ENCODE measurements at places on chromosomes 16 and 17.

DNA sequence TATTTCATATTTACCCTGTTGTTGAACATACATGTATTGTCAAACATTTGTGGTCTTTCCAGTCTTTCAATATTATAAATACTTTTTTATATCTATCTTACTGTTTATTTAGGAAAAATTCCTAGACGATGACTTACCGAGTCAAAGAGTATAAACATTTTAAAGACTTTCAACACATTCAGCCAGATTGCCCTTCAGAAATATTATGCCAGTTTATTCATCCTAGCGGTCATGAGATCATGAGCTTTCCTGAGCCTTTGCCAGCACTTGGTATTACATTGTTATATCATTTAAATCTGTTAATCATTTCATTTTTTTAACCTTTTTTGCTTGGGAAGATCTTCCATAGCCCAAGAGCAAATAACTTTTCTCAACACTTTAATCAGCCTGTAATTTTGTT is 197.4 kb downstream of the SPECC1 start:
- DNase-seq: no peak

- DNase-seq: peak; percentile 94
Measured at GRCh38 chr16:401468-402348, at the start of gene DECR2. TSS of gene DECR2 (plus strand) at chr16:401885. CDS start at chr16:401964, 79 bp downstream.

DNA sequence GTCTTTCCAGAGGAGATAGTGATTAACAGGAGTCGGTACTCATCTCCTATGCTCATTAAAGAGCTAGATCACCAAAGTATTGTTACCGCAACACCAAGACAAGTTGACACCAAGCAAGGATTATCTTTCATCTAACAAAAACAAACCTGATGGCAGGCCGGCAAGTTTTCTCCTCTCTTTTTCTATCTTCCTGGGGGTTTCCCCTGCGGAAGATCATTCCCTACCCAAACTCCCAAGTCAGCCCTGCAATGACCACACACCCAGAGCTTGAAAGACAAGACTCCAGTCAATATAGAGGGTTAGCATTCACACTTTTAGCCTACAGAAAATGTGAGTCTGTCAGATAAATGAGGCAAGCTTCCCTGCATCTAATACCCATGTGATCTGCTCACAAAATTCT is 312.1 kb downstream of the SOX9 start:
- DNase-seq: no peak

GRCh38 chr17:58504826-58505351 is 9.5 kb downstream of the MTMR4 start:
- DNase-seq: no peak

DNA sequence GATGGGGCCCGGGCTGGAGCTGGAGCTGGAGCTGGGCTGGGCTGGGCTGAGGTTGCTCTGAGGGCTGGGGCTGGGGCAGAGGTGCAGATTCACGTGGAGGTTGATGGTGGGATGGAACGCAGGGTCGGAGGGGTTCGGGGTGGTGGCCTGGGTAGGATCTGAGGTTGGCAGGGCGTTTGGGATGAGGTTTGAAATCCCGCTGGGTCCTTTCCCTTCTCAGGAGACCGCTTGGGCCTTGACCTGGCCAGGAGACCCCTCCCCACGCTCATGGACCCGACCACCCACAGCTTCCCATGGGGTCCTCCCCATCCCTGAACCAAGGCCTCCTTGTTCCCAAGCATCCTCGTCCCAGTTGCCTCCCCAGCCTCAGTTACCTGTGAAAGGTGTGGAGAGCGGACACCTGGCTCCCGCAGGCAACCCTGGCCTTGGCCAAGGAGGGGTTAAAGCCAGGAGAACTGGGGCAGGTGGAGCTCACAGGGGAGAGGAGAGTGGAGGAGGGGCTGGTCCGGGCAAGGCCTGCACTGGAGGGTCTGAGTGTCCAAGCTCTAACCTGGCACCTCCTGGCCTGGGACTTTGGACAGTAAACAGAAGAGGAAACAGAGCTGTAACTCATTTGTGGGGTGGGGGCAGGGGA is at the start of gene ASGR2:
ASGR2 (minus strand) TSS at position 582 of the 634 bp plus-strand sequence. CDS start 582 bp downstream, outside the sequence.
- DNase-seq: no peak

DNA sequence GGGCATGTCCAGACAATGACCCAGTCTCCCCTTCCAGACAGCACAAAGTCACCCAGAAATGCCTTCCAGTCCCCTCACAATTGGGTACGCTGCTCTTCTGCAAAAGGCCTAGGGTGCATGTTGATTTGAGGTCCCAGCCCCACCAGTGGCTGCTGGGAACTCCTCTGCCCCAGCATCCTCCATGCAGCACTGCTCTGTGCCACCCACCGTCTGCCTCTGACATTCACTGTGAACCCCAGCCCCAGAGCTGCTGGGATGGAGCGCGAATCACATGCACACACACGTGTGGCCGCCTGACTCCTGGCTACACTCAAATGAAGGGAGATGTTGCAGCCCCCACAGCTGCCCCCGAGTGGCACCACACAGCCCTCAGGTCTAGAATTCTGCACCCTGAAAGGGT is 1.2 kb upstream of the C17orf113 start:
- DNase-seq: no peak

DNA sequence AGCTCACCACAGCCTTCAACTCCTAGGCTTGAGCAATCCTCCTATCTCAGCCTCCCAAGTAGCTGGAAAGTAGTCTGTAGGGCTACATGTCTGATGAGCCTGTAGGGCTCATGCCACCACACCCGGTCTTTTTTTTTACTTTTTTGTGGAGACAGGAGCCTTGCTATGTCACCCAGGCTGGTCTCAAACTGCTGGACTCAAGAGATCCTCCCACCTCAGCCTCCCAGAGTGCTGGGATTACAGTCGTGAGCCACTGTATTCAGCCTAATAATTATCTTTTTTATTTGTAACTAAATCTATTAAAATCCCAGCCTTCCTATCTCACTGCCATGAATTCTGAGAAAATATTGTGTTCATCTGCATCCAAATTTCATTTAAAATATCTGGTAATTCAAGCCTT is 15.1 kb downstream of the BRIP1 start:
- DNase-seq: no peak

- no peak for DNase-seq
Measured at GRCh38 chr16:47876511-47876910, 279.3 kb downstream of the ABCC12 start.

- no peak for DNase-seq
Measured at GRCh38 chr16:84042879-84043485, 387 bp upstream of the SLC38A8 start.

- no peak for DNase-seq
Measured at GRCh38 chr17:75748706-75749105, 16.3 kb downstream of the GALK1 start.

- peak; percentile 32 for DNase-seq
Measured at GRCh38 chr17:45314741-45315647, 1.8 kb downstream of the MAP3K14 start.

GRCh38 chr17:1089915-1090314 is 89.9 kb downstream of the ABR start:
- DNase-seq: no peak

DNA sequence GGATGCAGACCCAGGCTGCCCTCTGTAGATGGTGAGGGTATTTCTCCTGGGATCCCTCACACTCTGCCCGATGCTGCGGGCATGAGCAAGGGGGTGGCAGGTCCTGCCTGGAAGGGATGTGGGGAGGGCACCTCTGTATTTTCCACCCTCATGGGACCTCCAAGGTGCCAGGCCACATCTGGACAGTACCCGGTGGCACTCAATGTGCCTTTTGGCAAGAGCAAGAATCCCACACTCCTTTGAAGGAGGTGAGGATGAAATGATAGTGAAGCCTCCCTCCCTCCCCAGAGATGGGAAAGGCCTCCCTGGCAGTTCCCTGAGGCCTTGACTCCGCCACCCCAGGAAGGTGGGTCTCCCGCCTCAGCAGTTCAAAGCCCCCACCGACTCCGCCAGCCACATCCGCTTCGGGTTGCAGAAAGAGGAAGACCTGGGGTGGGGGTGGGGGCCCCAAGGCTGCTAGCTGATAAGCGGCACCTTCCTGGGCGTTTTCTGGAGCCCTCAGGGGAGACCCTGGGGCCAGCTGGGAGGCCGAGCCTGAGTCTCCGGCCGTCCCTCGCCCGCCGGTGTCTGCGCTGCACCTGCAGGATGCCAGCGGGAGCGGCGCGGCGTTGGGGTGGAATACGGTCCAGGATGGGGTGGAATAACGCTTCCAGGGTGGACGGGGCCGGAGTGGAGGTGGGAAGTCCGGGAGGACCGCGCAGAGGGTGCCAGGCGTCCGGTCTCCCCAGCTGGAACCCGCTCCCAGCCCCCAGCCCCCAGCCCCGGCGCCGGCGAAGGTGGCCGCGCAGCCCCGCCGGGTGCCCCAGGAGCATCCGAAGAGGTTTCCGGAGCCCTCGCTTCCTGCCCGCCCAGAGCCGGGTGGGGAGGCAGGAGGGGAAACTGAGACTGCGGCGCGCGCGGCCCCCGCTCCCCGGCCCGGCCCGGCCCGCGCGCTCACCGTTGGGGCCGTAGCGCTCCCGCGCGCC is 718 bp downstream of the ATP2A3 start:
- DNase-seq: peak; percentile 66

DNA sequence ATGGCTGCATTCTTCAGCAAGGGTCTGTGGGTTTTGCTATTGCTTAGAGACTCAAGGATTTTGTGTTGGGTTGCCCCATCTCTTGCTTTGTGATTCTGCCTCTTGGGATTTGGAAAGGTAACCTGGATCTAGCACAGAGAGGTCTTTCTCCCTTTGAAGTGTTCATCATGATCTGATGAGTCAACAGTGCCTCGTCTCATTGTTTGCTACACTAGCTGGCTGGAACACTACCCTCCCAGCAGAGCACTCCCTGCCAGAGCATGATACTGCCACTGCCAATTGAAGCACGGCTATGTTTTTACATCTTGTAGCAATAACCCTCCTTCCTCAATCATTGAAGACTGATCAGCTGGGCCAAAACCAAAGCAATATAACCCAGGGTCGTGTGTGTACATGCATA is 361.0 kb downstream of the CDH13 start:
- DNase-seq: no peak

DNA sequence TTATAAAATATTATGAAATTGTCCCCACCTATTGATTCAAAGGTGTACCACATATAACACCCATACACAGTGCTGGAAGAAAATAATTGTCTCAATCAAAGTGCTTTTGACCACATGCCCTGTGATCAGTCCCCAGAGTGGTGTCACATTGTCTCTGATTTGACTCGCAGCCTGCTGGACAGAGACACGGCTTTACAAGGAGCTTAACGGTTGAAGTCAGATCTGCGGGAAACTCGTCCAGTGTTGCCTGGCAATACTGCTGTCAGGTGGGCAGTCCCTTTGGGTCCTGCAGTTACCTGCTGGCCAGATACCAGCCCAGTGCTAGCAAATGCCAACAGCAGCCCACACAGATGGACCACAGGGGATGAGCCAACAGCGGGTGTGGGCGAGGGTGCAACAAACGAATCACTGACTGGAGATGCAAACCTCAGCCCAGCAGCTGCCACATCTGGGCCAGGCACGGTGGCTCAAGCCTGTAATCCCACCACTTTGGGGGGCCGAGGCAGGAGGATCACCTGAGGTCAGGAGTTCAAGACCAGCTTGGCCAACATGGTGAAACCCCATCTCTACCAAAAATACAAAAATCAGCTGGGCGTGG is 26.2 kb upstream of the SSTR2 start:
- DNase-seq: no peak

GRCh38 chr17:41490000-41490990 is 585 bp upstream of the KRT36 start:
- DNase-seq: no peak

DNA sequence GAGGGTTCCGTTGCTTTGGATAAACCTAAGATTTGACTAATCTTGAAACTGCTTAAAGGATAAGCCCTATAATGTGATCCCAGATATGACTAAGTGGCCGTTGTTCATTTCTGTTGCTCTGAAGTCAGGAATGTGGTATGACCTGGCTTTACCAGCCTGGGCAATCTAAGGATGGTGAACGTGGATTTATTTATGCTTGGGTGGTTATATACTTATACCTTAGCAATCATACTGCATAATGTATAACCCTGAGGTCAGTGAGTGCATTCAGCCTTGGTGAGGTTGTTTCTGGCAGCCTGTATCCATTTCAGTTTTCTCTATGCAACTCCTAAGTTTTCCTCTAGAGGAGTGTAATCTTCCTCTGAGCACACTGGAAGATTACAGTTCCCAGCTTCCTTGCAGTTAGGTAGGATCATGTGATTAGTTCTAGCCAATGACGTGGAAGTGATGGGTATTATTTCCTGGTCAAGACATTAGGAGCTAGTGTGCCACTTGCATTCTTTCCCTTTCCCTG is 41.9 kb downstream of the FTO start:
- DNase-seq: no peak

DNA sequence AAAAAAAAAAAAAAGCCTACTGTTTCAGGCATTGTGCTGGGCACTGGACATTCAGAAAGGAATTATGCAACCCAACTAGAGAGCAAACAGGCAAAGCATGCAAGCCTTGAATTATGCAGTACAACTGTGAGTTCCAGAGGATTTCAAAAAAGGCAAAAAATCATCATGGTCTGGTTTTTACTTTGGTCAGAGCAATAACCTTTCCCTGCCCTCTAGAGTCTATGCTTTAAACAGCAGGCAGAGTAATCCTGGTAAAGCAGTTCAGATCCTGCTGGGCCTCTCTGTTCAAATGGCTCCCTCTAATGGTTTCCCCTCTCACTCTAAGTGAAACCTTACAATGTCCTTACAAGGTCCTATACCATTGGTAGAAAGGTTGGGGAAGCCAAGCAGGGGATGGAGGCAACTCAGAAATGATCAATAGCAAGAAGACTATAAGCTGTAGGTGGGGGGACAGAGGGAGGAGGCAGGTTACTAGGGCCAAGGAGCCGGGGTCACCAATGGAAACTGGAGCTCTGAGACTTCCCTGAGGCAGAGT is 4.6 kb upstream of the TAF15 start:
- DNase-seq: peak; percentile 59

DNA sequence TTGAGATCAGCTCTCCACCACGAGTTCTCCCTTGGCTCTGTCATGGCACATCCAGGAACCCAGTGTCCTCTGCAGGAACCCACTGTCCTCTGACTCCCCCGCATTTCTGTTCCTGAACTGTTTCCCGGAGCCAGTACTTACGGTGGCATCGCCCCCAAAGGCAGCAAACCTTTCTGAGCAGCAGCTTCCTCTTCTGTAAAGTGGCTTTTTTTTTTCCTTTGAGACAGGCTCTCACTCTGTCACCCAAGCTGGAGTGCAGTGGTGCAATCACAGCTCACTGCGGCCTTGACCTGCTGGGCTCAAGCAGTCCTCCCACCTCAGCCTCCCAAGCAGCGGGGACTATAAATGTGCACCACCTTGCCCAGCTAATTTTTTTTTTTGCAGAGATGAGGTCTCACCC is 32.2 kb downstream of the NAGPA start:
- no peak for DNase-seq

Measured in CD4-positive, alpha-beta T cell treated with Interferon alpha-2 for 1 hour (primary cell).